Activated naive CD4-positive, alpha-beta T cell treated with anti-CD3 and anti-CD28 coated beads, Interleukin-2, amount 50 U/mL, for 72 hours (primary cell): ENCODE measurements at places on chromosomes 2 and 18.
A peak's percentile ranks its signal among the peaks of the same experiment; 100 is the strongest.

GRCh38 chr2:198916548-198917080 lies 541.1 kb downstream of the SATB2 start:
- no peak for DNase-seq

GRCh38 chr2:54803783-54804751 lies 80.6 kb downstream of the EML6 start:
- DNase-seq: no peak

DNA sequence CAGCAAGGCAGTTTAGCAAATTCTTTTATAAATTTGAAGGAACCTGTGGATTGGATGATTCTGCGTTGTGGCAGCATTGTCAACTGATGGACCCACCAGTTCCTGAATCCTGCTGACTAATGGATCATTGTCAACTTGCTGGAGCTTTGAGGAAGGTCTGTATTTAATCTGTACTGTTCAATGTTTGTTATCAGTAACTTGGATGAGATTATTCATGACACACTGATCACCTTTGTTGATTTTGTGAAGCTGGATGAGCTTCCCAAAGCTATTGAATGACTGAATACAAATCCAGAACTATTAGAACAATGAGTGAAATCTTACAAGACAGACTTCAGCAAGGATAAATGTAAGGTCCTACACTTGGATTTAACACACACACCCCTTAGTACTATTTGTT lies 101.3 kb downstream of the AQP4 start:
- DNase-seq: no peak

- no peak for DNase-seq
These were observed 43.1 kb downstream of the KYNU start for GRCh38 chr2:142920571-142920970.

DNA sequence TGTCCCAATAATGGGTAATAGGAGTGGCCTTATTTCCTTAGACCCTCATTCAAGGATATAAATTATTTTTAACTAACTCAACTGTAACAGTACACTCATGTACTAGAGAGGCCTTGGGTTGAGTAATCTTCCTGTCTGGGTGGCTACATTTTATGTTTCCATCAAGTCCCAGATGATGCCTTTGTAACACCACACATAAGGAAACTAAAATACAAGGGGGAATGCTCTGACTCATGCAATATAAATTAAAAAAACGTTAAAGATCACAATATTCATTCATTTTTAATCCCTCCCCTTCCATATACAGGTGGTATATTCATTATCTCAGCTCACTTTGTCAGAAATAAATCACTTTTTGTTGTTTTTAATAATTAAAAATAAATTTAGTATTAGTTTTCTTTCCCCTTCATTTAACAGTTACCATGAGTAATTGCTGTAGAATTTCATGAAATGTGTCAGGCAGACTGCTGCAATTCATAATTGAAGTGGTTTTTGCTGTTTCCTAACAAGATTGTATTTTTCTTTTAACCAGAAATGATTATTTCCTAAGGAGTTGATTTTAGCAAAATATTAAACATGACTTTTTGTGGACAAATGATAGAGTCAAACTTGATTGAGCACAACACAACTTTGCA lies 1403.6 kb downstream of the SUCLG1 start:
- no peak for DNase-seq

- DNase-seq: no peak
These were observed 324.8 kb upstream of the CHAC2 start for GRCh38 chr2:53442783-53443182.

DNA sequence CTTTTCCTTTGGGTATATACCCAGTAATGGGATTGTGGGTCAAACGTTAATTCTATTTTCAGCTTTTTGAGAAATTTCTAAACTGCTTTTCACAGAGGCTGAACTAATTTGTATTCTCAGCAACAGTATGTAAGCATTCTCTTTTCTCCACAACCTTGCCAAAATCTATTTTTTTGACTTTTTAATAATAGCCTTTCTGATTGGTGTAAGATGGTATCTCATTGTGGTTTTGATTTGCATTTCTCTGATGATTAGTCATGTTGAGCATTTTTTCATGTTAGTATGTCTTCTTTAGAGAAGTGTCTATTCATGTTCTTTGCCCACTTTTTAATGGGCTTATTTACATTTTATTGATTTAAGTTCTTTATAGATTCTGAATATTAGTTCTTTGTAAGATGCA lies 145.5 kb downstream of the TRABD2A start:
- DNase-seq: no peak

GRCh38 chr2:68934021-68934420 lies 18.7 kb downstream of the GKN2 start:
- no peak for DNase-seq

- DNase-seq: no peak
These were observed 49.9 kb downstream of the SOX11 start for GRCh38 chr2:5742126-5742525.

DNA sequence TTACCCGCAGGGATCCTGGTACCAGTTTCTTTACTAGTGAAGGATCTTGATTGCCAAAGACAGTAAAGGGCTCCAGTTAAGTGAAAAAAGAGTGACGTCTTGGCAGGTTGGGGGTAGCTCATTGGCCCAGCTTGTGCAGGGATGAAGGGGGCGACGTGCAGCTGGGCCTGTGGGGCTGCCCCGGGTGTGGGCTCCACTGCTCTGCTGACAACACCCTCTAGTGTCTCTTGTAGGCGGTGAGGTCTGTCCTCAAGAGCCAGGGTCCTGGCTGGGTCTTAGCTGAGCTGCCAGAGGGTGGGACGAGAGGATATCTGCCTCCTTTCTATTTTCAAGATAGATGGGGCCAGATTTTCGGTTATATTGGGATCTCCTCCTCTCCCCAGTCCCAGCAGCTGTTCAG lies 6.1 kb downstream of the ARHGEF4 start:
- DNase-seq: no peak

- no peak for DNase-seq
These were observed 33.3 kb downstream of the NPAS2 start for GRCh38 chr2:100852999-100853908.

GRCh38 chr18:46155641-46156051 lies 51.5 kb downstream of the HAUS1 start:
- DNase-seq: no peak

GRCh38 chr2:51420511-51420910 lies 388.6 kb upstream of the NRXN1 start:
- DNase-seq: no peak

GRCh38 chr2:33013684-33014110 lies 66.9 kb downstream of the LTBP1 start:
- DNase-seq: no peak

DNA sequence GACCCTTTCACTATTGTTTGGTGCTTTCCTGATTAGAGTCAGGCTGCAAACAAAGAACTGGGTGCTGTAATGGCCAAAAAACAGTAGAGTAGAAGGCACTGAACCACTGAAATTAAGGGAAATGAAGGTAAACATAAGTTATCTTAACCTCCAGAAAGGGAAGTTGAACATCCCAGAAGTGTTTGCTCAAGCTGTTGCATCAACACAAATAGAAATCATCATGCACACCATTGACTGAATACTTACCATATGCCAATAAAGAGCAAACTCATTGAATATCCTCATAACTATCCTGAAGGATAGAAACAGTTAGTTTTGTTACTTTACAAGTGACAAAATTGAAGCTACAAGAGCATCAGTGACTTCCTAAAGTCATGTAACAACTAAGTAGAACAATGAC lies 477.4 kb upstream of the CHST9 start:
- no peak for DNase-seq

- DNase-seq: no peak
These were observed 112.4 kb upstream of the SLC66A3 start for GRCh38 chr2:11042841-11043240.

DNA sequence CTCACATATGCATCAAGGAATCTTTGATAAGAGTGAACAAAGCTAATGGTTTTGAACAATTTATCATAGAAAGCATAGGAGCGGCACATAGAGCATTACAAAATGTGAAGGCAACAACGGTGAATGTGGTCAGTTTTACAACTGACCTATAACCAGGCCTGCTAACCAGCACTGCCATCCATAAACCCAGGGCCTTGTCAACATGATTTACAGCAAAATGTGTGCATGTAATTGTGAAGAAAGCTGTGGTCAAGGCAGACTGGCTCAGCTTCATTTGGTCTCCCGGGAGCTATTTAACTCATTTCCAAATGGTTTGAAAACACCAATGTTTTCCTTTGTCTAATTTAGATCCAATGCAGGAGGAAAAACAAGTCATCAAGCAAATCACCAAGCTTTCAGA lies 119.8 kb downstream of the DHRS9 start:
- no peak for DNase-seq

GRCh38 chr2:10598501-10598900 lies 91.3 kb downstream of the NOL10 start:
- no peak for DNase-seq

DNA sequence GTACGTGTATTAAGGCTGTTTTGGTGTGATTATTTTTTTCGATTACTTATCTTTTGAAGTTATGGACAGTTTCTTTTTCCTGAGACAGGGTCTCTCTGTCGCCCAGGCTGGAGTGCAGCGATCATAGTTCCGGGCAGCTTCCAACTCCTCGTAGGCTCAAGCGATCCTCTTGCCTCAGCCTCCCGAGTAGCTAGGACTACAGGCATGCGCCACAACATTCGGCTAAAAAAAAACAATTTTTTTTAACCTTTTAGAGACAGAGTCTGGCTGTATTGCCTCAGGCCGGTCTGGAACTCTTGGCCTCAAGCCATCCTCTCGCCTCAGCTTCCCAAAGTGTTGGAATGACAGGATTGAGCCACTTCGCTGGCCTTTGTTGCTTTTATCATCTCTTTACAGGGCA lies 945 bp downstream of the HAT1 start:
- no peak for DNase-seq

- DNase-seq: no peak
These were observed 142.3 kb upstream of the NCKAP5 start for GRCh38 chr2:133710613-133711012.

DNA sequence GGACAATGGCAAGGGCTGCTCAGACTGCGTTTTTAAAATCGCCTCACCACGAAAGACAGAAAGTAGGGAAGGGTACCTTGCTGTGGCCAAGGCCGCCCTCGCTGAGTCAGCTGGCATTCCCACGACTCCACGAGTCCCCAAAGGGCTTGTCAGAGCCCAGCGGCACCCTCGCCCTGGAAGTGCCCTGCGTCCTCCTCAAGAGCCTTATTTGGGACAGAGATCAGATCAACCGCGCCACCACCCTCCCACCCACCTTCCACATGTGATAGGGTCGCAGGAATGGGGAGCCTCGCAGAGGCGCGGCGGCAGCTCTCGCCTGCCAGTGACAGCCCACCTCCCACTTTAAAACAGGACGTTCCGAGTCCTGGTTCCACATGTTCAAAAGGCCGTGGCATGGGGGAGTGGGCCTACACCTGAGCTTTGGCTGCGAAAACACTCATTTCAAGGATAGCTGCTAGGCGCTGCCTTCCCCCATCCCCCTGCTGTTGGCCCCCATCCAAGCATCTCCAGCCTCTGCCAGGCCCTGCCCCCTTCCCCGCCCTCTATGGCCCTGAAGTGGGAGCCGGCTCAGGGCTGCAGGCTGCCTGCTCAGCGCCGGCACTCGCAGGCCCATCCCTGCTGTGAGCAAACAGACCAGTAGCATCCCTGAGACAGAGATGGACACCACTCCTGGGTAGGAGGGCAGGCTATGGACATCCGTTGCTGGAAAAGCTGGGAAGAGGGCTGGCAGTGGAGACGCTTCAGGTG lies 38.1 kb upstream of the ARHGEF4 start:
- no peak for DNase-seq

- DNase-seq: no peak
These were observed 1201.8 kb upstream of the CDH2 start for GRCh38 chr18:29378651-29379136.

DNA sequence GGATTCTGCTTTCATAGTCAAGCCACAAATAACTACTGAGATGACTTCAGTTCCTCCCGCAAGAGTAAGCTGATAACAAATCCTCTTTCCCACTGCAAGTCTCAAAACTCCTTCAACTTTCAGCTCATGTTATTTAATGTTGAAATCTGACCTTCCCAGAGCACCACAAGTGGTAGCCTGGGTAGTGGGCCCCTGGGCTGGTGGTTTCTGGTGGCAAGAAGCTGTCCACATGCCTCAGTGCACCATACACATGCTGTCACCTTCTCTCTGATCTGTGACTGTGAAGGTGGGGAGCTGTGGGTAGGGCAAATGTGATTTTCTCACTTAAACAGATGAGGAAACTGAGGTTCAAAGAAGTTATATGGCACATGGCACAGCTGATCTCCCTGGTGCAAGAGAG lies 246.1 kb upstream of the EPAS1 start:
- DNase-seq: no peak

GRCh38 chr2:187500585-187501359 lies 52.7 kb upstream of the CALCRL start:
- no peak for DNase-seq

DNA sequence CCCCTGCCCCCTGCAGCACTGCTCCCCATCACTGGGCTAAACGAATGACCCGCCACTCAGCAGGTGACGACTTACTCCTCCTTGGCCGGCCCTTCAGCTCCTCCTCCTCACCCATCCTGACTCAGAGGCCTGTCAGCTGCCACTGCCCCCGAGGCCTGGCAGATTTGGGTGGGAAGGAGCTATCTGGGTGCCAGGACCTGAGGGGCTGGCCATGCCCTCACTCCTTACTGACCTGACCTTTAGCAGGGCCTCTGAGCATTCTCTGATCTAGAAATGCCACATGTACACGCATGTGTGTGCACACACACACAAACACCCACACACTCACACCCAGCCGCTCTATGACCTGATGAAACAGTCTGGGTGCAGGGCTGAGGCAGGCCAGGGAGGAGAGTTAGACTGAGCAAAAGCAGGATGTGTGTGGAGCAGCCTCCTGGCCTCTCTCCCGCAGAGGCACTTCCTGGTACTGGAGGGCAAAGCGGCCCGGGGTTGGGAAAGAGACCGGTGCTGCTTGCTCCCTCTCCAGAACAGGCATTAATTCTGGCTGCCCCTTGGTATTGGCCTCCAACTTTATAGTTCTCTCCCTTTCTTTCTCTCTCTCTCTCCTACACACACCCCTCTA lies 68.0 kb downstream of the ZFP36L2 start:
- DNase-seq: peak; percentile 75

- DNase-seq: no peak
These were observed 74.4 kb downstream of the UBE2E3 start for GRCh38 chr2:181054843-181055242.

DNA sequence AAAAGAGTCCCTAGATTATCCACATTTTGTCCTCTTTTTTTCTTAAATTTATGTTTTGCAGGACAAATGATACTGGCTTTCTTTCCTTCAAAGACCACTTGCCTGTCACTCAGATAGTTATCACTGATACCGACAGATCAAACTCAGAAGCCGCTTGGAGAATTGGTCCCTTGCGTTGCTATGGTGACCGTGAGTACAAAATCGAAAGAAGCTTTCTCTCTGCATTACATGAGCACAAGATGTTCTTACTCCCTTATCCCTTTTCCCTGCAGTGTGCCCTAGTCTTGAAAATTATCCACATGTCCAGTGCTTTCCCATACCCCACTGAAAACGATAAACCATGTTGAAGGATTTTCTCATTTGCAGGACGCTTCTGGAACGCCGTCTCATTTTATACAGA lies 738.5 kb downstream of the CNTNAP5 start:
- no peak for DNase-seq
